ENCODE measurements at places on chromosomes 3 and 15. TPM values are rescaled to one million over a fixed set of nuclear protein-coding genes. Genes with fewer than 3 reads are reported as not detected.

DNA sequence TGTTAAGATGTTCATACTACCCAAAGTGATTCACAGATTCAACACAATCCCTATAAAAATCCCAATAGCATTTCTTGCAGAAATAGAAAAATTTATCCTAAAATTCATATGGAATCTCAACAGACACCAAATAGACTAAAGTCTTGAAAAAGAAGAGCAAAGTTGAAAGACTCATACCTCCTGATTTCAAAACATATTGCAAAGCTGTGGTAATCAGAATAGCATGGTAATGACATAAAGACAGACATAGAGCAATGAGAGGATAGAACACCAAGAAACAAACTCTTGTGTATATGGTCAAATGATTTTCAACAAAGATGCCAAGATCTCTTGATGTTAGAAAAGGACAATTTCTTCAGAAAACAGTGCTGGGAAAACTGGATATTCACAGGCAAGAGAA, 8.3 kb downstream of the GLB1 start:
- DNase-seq, result no peak

DNA sequence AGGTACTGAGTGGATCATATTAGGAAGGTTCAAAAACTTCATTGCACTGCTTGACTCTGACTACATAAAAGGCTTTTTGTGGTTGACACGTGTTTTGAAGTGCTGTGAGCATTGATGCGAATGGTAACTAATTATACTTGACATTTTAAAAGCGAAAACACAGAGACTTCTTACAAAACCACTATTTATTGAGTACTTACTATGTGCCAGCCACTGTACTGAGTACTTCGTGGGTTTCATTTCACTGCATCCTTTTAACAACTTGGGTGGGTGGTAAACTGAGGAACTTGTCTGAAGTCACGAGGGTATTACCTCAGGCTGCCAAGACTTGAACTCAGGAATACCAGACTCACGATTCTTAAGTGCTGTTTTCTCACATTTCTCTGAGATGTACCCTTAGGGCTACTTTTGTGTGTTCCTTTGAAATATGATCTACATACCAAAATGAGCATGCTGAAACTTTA, 45.3 kb upstream of the PPP4R2 start:
- no peak for DNase-seq

Gene CTXN2
- polyA plus RNA-seq, result not detected

Gene ASB14
- polyA plus RNA-seq, result 1.9 TPM

DNA sequence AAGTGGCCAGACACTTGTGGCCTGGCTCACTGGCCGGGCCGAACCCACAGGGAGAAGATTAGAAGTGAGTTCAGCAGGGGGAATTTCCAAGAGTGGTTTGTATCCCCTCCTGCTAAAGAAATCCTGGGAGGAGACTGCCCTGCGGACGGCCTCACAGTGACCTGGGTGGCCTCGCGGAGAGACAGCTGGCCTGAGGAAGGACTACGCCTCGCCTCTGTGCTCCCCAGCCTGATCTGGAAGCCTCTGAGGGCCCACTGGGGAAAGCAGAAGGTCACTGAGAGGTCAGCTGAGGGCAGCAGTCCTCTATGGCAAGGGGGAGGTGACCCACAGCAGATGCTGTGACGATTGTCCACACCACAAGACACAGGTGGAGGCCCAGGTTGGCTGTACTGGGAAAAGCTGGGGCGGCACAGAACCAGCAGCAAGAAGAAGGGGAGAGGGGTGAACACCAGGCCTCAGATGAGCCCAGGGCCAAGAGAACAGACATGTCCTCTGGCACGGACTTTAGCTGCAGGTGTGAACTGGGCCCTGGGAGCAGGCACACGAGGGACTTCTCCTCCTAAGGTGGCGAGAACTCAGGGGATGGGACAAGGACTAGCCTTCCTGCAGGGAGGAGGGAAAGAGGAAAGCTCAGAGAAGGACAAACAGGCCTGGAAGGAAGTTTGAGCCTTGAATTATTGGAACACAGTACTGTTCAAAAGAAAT, 37.2 kb upstream of the DLG1 start:
- DNase-seq, result no peak

DNA sequence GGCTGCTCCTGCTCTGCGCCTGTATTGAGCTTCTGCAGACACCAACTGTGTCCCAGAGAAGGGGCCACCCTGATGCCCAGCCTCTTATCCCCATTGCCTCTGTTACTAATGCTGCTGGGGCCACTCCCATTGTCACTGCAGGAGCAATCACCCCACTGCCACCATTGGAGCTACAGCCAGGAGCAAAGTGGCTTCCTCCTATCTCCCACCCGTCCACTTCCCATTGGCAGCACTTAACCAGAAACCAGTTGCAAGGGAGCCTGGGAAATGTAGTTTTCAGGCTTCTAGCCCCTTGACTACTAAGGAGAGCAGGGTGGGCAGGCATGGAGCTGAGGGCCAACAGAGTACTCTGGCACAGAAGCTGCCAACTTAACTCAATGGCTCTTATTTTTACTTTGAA, 55.9 kb upstream of the KLF13 start:
- no peak for DNase-seq

Gene XCR1
- 0.88 TPM for polyA plus RNA-seq

DNA sequence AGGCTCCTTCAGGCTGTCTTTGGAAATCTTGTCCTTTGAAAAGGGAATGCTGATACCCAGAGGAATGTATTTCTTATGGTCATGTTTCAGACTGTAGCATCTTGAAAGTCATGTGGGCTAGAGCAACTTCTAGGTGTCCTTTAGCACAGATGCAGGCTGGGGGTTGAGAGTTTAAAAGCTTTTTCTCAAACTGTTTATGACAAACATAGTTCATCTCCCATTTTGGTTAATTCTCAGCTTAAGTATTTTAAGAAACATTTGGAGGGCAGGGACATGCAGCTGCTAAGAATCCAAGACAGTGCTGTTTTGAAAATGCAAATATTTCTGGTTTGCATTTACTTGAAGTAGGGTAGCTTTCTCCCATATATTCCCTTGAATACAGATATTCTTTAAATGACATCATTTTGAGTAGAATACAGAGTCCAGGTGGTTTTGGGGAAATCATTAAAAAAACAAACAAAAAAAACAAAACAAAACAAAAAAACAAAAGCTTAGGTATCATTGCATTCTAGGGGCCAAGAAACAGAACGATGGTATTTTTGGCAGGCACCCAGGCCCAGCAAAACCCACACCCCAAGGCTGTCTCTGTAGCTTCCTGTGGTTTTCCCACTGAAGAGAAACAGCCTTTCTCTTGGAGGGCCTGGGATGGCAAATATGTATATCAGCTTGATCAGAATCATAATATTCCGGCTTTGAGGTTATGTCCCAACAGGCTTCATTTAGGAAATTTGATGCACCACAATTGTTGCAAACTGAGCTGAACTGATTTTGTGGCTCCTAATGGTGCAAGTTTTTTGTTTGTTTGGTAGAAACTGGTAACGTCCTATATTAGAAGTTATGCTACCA, 120.0 kb downstream of the ATG7 start:
- no peak for DNase-seq

GRCh38 chr3:188066141-188066540, 87.8 kb upstream of the LPP start:
- DNase-seq, result no peak

DNA sequence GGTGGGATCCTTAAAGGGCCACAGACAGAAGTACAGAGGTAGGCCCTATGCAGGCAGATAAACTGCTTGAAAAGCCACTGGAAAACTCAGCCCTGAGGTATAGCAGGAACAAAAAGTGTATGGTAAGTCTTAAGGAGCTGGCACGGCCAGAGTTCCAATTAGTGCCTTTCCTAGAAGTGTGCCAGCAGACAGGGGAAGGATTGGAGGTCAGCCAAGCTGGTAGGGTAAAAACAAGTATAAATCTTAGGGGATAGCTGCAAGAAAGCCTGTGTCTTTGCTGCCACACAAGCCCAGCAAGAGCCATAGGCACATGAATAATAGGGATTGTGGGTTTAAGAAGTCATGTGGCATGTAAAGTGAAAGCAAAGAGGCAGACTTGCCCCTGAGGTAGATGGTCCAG, 582.5 kb downstream of the PLOD2 start:
- no peak for DNase-seq

Gene CD276
- 138 TPM for polyA plus RNA-seq

DNA sequence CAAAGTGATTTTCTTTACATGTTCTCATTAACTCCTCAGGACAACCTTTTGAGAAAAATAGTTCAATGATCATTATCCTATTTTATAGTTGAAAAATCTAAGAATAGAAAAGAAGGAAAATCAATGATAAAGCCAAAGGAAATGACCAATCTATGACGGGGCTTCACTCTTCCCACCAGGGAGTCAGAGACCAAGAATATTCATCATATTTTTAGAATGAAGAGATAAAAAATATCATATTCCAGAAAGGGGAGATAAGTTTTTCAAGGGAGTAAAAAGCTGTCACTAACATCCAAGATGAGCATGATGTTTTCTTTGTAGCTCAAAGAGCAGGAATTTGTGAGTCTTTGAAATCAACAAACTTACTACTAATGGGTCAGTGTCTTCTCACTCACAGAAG, 71.5 kb upstream of the LPP start:
- DNase-seq, result no peak

DNA sequence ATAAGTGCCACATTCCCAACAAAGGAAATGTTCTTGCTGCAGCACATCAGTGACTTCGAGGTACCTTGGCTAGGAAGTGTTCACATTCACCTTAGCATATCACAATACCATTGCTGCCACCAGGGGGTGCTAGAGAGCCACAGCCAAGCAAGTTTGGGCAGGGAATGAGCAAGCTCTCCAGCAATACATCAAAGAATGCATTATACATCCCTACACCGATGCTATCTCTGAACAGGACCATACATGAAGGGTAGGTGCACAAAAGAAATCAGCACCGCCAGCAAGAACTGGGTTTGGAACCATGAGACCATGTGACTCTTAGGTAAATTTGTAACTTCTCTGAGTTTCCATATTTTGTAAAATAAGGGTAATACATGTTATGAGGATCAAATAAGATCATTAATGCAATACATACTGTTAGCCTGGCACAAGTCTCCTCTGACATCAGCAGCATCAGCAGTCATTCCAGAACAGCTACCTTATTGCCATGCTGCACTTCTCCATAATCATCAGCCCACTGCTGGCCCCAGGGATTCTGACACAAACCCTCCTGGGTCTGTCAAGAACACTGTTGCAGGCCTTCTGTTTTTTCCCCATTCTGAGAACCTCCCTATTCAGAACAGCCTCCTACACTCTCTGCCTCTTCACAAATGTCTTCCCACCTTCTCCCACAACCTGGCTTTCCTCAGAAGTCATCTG, 37.5 kb downstream of the RYK start:
- DNase-seq, result peak; percentile 71

Measured in right lung (tissue), 10 donors.